Activated CD4-positive, alpha-beta T cell treated with anti-CD3 and anti-CD28 coated beads, Interleukin-2, amount 50 U/mL, for 1 hour (primary cell): ENCODE measurements at places on chromosomes 1 and 21.

DNA sequence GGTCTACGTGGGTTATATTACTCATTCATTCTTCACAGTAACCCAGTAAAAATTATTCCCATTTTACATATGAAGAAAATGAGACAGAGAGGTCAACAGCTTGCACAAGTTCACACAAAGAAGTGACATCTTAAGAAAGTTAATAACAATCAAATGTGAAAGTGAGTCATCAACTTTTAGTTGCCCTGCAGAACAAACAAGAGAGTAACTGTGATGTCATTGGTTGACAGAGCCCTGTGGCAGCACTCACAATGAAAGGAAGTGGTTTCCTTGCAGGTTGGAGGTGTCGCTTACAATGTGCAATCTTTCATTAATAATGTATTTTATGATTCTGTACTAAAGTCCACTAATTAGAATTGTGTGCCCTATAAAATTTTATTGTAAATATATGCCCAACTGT, 369.6 kb downstream of the RYR2 start:
- no peak for DNase-seq

- no peak for DNase-seq
Measured at GRCh38 chr1:25566176-25566729, 22.8 kb downstream of the LDLRAP1 start.

- DNase-seq, result no peak
Measured at GRCh38 chr1:65260851-65261473, 48.4 kb upstream of the DNAJC6 start.

- DNase-seq, result peak; percentile 23
Measured at GRCh38 chr1:86913399-86913895, 479 bp downstream of the SELENOF start.

DNA sequence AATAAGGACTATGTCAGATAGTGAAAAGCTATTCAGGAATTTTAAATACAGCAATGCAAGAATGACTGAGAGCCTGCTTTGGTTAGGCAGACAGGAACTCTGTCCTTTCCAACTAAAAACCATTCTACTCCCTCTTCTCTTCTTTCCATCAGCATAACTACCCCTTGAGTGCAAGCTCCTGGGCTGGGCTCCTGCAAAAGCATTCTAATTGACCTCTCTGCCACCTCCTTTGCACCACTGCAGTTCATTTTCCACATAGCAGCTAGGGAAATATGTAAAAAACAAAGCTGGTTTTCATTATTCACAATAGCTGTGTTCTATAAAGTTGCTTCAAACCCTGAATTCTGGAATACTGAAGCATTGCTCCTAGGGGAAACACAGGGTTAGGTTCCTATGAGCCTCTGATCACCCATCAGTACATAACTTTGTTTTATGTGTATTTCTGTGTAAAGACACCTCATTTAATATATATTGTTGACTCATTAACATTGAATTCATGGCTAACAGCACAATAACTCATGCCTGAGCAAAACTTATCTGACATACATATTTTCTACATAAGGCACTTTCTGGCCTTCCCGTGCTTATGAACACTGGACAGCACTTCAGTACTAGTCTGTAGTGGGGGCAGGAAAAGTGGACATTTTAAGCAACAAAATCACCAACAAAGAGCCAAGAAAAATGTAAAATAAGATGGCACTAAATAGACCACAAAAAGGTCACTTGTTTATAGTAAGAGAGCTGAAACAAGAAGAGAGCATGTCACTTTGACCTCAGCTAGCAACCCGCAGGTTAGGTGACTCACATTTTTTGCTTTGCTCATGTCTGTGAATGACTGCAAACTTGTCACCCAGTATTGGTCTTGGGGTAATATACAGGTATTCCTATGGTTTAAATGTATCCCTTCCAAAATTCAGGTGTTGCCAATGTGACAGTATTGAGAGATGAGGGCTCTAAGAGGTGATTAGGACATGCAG, 57.9 kb upstream of the IRF2BP2 start:
- DNase-seq, result no peak

DNA sequence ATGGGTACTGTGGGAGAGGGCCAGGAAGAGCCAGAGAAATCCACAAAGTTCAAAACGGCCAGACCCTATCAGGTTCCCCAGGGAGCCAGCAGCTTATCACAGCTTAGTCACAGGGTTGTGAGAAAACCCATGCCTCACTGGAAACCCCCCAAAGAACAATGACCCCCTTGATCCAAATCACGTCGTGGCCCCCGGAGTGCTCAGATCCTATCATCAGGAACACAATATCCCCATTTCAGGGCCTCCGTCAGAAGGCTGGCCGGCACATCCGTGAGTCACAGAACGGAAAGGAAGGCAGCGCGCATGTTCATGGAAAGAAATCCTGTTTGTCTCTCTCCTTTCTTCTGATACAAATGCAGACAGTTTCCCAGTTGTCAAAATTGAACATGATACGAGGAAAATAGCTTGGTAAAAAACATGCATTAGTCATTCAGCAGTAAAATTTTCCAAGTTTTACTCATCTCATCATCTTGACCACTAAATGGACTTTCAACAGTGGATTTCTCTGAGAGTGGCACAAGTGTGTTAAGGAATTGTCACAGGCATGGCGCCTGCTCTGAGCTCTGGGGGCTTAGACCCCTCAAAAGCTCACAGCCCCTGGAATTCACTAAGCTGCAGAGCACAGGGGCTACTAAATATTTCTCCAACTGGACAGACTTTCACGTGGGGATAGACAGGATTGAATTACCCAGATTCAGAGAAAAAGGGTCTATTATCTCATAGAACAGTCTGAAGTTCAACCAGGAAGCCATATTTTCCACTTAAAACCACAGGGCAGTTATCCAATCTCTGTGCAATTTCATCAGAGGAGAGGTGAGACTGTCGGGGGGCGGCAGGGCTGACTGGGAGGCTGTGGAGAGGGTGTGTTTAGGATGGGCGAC, 124.8 kb downstream of the RIPK4 start:
- no peak for DNase-seq

- no peak for DNase-seq
Measured at GRCh38 chr1:43866201-43866600, 67.4 kb upstream of the ARTN start.

- no peak for DNase-seq
Measured at GRCh38 chr1:215830226-215830810, 263.2 kb downstream of the KCTD3 start.

DNA sequence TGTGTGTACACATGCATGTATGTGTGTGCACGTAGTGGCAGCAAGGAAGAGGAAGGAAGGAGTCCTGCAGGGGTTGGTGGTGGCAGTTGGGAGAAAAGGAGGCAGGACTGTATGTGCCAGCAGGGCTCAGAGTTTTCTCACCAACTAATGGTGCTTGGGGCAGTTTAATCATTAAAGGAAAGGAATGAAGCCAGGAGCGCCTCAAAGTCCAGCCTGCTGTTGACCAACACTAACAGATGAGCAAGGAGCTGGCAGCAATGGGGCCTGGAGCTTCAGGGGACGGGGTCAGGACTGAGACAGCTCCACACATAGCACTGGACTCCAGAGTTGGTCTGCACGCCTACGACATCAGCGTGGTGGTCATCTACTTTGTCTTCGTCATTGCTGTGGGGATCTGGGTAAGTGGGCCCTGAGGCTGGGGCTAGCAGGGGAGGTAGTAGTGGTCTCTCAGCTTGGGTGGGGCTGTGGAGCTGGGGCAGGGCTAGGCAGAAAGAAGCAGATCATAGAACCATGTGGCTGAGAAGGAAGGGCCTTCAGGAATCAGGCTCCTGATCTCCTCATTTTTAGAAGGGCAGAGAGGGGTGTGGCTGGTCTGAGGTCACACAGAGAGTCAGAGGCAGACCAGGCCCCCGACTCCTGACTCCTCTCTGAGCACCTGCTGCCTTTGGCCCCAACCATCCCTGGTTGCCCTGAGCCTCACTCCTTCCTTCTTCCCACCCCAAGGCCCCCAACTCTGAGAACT, at the start of gene SLC5A9:
Gene SLC5A9, plus strand, starts transcription at position 216 of the 742 bp plus-strand sequence. Its CDS starts 21 bp downstream, at position 237.
- no peak for DNase-seq

- DNase-seq, result no peak
Measured at GRCh38 chr21:37445228-37445627, 78.7 kb downstream of the DYRK1A start.

- DNase-seq, result no peak
Measured at GRCh38 chr1:159352436-159352835, 50.3 kb downstream of the FCER1A start.

- DNase-seq, result no peak
Measured at GRCh38 chr1:212727386-212728181, 27.9 kb upstream of the BATF3 start.

GRCh38 chr1:59568158-59568935, 246.4 kb upstream of the HOOK1 start:
- no peak for DNase-seq

DNA sequence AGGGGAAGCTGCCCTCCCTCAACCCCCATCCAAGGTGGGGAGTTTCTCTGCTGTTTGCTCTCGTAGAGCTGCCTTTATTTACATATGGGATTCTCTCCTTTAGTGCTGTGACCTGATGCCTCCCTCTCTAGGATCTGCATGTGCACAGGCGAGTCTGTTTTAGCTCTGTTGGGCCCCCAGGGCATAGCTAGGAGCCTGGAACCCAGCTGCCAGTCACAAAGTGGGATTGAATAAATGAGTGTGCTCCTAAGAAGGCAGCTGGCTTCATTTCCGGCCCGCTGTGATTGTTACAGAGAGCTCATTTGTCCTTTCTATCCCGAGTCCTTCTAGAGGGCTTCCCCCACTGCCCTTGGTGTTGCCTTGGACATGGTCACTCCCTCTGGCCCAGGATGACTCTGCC, 176.6 kb downstream of the GRIK3 start:
- no peak for DNase-seq

DNA sequence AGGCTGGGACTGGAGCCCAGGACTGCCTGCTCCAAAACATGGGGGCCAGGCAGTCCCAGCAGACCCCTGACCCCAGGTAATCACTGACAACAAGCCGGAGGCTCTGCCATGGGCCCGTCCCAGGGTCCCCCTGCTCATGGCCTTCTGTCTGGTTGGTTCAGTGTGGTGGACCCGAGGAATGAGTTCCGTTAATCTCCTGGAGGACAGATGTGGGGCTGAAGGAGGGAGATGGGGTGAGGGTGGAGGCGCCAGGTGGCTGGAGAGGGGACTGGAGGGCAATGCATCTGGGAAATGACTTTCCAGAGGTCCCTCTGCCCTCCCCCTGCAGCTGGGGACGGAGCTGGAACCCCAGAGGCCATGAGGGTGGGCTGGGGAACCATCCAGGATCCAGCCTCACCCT, 103.2 kb downstream of the EBNA1BP2 start:
- no peak for DNase-seq

- no peak for DNase-seq
Measured at GRCh38 chr1:63255153-63255552, 67.2 kb upstream of the FOXD3 start.

DNA sequence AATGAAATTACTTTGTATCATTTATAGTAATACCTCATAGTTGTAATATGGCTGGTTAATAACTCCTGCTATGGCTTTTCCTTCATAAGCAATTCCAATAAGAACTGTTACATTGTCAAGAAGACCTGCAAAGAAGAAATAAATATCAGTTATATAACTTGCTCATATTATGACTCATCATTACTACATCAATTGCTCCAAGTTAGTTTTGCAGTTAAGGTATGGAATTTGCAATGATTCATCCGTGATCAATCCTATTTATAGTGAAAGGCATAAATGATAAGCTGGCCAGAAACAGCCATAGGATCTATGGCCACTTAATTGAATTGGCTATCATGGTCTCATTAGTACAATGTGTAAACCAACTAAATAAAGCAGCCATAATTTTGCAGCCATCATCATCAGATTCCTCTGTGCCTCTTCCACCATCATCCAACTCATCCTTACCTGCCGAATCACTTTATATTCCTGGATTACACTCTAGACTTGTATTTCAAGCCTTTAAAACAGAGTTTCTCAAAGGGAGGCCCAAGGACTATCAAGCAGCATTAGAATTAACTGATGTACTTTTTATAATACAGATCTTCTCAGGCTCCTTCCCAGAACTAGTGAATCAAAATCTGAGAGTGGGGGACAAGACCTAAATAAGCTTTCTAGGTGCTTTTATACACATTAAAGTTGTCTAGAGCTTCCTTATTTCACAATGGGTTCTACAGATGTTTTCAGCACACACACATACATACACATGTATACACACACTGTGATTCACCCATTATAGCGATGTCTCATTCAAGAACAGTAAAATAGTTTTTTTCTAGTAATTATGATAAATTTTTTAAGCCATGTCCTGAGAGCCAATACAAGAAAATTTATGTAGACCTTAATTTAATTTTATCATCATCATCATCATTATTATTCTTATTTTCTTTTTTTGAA, 21.2 kb upstream of the EPRS1 start:
- no peak for DNase-seq

GRCh38 chr1:222792744-222793143, 22.1 kb upstream of the DISP1 start:
- no peak for DNase-seq

DNA sequence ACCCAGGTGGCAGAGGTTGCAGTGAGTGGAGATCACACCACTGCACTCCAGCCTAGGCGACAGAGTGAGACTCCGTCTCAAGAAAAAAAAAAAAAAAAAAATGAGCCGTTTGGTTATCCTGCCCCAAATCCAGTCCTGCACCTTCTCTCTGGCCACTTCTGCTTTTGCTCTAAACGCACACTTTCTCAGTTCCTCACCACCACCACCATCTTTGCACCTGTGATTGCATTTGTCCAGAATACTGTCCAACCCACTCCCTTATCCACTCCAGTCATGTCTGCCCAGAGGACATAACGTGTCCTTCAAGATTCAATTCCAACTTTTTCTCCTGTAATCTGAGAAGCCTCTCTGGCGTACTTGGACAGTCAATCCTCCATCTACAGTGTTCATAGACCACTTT, 2.2 kb upstream of the NEK2 start:
- DNase-seq, result no peak

DNA sequence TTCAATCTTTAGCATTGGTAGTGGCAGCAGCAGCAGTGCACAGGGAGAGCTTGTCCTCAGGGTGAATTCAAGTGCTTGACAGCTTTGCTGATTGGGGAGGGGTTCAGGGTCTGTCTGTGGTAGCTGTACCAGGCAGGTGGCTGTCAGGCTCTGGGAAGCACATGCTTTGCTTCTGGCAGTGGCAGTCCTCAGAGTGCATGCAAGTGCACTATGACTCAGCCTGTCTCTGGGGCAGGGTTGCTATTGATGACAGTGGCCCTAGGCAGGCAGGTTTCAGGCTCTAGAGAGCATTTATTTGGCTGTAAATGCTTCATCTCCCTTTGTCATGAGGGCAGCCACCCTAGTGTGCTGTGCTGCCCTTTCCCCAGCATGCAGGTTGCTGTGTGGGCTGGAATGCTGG, 251.9 kb upstream of the LRRC7 start:
- no peak for DNase-seq

DNA sequence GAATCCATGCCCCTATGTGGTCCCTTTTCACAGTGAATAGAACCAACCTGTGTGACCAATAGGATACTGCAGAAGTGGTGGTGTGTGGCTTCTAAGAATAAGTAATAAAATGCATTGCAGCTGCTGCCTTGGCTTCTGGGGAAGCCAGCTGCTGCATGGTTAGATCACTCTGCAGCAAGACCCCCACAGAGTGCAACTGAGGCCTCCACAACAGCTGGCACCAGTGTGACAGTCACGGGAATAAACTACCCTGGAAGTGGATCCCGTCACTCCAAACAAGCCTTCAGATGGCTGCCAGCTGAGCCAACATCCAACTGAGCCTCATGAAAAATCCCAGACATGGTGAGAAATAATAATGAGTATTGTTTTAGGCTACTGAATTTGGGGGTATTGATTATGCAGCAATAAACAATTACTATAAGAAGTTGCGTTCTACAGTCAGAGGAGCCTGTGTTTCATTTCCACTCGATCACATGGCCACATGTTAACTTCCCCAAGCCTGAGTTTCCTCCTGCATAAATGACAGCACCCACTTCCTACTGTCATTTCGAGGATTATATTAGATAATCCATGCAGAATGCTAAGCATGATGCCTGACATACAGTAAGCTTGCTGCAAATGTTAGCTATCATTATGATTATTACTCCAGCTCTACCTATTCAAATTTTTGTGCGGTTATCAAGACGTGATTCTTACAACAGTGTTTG, 20.8 kb upstream of the COG2 start:
- no peak for DNase-seq
